GM23248 (cell line): ENCODE measurements at places on chromosomes 2 and 18.
A peak's percentile ranks its signal among the peaks of the same experiment; 100 is the strongest.

DNA sequence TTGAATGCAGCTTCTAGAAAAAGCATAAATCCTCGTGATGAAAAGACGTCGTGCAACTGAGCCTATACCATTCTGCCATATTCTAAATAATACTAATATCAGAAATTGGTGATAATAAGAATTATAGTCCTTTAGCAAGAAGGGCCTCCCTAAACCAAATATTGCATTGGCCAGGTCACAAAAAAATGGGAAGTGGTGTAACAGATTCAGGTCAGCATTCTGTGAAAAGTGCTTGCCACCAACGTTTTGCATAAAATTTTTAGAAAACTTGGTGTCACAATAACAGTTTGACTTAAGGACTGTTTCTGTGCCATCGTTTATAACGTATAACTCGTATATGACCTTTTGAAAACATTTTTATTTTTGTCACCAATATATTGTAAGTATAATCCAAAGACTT is 603.6 kb downstream of the CPS1 start:
- DNase-seq = no peak

- no peak for DNase-seq
These were observed 27.5 kb downstream of the TMEM178A start for GRCh38 chr2:39693245-39693644.

- DNase-seq = peak; percentile 61
These were observed 857 bp downstream of the RESP18 start for GRCh38 chr2:219331560-219332213.

- DNase-seq = no peak
These were observed 116.5 kb downstream of the GALR1 start for GRCh38 chr18:77366067-77366719.

- DNase-seq = no peak
These were observed 3.1 kb upstream of the SP5 start for GRCh38 chr2:170711774-170712652.

DNA sequence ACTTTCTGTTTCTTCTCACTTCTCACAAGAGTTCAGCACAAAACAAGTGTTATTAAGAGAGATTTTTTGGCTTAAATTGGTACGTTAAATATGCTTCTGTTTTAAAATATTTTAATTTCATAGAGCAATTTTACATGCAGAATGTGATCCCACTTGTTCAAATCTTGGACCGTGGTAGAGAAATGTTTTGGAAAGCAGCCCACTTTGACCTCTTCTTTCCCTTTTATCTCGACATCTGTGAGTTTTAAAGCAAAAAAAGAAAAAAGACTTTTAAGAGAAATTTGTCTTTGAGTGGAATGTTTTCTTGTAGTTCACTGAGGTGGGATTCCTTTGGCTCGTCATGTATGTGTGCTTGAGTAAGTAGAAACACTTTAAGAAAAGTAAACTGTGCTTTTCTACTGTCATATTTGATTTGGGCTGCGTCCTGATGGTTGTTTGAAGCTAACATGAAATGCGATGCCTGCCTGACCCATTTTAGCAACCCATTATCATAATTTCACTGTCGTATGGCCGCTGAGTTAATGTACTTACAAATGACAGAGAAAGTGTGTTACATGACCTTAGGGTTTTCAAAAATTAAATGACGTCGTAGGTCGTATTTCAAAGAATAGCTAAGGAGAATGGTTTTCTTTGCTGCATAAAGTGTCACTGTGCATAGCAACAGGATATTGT is 54.5 kb downstream of the TSHZ1 start:
- DNase-seq = no peak

- peak; percentile 88 for DNase-seq
These were observed 3.4 kb downstream of the WDFY1 start for GRCh38 chr2:223941579-223942277.

GRCh38 chr2:217783243-217783642 is 219.6 kb downstream of the TNS1 start:
- no peak for DNase-seq

GRCh38 chr18:79542876-79543750 is 136.5 kb upstream of the CTDP1 start:
- no peak for DNase-seq

DNA sequence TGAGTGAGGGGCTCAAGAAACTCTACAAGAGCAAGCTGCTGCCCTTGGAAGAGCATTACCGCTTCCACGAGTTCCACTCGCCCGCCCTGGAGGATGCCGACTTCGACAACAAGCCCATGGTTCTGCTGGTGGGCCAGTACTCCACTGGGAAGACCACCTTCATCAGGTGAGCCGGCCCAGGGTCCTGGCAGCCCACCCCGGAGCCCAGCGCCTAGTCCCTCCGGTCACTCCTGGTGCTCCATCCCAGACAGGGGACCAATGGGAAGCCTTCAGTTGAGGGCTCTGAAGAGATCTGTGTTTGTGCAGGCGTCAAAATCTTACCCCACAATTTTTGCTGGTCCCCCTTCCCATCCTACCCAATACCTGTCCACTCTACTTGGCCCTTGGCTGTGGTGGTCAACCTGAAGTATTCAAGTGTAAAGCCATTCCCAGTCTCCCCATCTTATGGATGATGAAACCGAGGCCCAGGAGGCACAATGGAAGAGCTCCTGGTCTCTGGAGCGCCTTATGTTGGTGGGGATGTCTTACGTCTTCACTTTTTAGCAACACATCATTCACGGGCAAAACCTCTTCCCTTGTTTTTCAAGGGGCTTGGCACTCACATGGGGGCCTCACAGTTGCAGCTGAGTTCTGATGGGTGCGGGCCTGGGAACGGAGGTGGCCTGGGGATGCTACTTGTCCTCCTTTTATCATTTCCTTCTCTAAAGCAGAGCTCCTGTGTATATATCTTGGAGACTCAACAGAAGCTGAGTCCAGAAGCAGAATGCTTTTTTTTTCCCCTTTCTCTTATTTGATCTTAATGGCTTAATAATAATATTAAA is 941 bp downstream of the EHD3 start:
- DNase-seq = no peak

- DNase-seq = no peak
These were observed 71.1 kb downstream of the PIK3C3 start for GRCh38 chr18:42025974-42026625.

GRCh38 chr2:85134255-85134895 is 1.2 kb downstream of the TCF7L1 start:
- peak; percentile 68 for DNase-seq

DNA sequence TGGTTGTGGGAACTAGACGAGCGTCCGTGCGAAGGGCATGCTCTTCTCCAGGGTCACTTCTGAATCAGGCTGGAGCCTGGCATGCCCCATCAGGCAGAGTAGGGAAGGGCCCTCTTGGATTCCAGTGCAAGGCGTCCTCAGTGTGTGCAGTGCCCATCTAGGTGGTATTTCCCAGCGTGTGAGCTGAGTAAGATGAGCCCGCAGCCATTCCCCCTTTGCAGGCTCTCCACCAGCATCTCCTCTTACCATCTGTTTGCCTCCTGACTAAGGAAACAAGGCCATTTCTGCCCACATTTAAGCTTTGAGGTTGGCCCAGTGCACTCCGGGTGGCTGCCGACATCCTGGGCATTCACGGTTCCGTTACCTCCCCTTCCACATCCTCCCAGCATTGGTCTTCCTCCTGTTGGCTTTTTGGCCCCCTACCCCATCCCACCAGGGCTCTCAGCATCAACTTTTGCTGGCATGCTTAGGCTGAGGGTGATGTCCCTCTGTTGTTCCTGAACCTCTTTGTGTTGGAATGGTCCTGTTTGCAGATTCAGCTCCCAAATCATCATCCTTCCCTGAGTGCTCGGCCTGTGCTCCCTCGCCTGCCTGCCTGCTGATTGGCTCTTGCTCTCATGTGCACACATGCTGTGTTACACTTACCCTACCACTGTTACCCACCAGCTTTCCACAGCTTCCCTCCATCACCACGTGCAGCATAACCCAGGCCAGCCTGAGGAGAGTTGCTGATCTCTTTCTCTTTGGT is 11.8 kb downstream of the CEP68 start:
- DNase-seq = no peak

DNA sequence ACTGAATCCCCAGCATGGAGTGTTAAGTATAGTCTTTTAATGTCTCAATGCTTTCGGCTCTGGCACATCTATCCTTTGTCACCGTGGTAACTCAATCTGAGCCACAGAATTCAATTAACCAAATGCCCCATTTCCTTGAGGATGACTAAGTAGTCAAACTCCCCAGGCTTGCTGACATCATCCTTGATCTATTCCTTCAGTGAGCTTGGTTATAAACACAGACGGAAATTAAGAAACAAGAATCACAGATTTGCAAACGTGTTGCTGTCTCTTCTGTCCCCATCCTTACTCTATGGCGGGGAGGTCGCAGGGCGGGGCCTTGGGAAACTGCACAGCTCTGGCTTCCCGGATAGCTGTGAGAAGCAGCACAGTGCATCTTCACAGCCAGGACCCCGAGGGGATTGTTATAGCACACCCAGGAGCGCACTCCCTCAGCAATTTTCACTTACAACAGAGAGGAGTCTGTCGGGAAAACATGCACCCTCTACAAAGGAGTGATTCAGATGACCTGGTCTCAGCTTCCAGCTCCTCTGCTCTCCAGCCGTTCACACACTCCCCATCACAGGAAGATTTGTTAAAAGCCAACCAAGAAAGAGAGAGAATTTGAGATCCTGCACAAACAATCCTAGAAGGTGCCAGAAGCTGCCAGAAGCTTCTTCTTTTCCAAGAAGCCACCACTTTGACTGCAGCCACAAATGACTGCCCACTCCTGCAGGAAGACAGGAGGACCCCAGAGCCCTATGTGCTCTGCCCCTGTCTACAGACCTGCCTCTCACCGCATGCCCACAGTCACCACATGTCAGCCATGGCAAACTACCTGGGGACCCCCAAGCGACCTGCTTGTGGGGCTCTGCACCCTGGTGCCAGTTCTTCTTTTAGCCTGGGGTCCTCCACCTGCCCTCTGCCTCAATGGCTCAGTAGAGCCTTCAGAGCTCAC is 44.9 kb upstream of the YWHAQ start:
- DNase-seq = peak; percentile 97

GRCh38 chr2:83990636-83991035 is 468.4 kb downstream of the SUCLG1 start:
- no peak for DNase-seq

DNA sequence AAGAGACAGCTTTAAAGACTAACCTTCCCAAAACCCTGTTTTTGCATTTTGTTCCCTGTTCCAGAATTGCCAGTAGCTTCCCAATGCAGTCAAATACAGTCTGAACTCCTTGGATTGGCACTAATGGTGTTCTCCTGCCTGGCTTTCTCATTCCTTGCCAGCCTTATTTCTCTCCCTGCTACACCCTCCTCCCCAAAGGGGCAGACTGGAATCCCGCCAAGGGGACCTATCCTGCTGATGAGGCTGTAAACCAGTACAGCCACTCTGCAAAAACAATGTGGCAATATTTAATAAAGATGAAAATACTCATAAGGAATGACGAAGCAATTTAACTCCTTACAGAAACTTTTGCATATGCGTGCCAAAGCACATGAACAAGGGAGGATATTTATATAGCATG is 4.5 kb upstream of the SLC4A5 start:
- DNase-seq = no peak

- peak; percentile 69 for DNase-seq
These were observed 40.1 kb upstream of the GALR1 start for GRCh38 chr18:77209587-77209986.

DNA sequence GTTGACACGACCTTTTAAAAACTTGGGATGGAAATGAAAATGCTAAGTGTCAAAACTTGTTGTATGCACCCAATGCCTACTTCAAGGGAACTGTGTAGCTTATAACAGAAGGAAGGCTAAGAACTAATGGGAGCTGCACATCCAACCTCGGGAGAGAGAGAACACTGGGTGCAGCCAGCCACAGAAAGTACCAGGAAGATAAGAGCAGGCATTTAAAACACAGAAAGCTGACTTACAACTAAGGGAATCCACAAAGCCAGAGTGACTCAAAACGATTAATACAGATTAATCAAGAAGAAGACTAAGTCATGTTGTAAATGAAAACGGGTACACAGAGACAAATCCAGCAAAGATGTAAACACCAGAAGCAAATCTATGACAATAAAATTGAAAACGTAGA is 113.4 kb downstream of the HDAC4 start:
- DNase-seq = no peak

- peak; percentile 73 for DNase-seq
These were observed 5.3 kb downstream of the FHL2 start for GRCh38 chr2:105393373-105394055.

GRCh38 chr2:153403940-153404339 is 74.6 kb downstream of the RPRM start:
- no peak for DNase-seq

- DNase-seq = no peak
These were observed 60.6 kb upstream of the NEDD4L start for GRCh38 chr18:57983472-57983871.

DNA sequence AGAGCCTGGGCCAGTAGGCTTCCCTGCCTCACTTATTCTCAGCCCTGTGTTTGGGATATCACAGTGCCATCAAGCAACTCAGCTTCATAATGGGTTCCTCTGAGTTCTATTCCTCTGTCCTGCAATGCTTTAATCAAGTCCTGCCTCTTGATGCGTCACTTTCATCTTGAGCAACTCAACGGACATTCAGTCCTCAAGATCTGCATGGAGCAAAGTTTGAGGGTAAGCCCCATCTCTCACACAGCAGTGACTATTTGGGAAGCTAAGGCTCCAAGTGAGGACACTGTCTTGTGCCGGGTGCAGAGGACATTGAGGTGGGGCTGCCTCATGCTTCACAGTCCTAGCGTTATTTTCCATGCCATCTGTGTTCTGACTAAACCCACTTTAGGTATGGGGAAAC is 50.9 kb upstream of the PLB1 start:
- DNase-seq = no peak

DNA sequence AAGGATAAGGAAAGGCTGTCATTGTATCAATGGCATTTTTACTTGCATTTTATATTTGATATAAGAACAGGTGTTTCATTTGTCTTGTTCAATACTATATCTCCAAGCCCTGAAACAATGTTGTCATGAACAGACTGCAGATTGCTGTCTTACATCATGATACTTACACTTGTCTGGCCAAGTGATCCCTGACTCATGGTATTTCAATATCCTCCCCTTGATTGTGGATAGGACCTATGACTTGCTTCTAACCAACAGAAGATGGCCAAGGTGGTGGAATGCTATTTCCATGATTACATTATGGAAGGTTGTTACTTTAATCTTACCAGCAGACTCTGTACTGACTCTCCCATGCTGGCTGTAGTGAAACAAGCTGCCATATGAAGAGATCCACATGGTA is 471.1 kb downstream of the CCDC85A start:
- DNase-seq = peak; percentile 3

GRCh38 chr2:176105078-176105729 is 1.9 kb upstream of the HOXD11 start:
- peak; percentile 80 for DNase-seq
